Sigmoid colon (tissue), 7 donors: ENCODE measurements at places on chromosomes 7 and 10.

GRCh38 chr10:17209881-17210280 lies 8.4 kb upstream of the TRDMT1 start:
- DNase-seq = no peak
- H3K27ac ChIP-seq = no peak overlapping the region
- no peak overlapping the region for H3K4me3 ChIP-seq
- no peaks in the 10 kb centered on the region for H3K27me3 ChIP-seq
- no peaks in the 10 kb centered on the region for H3K4me1 ChIP-seq
- H3K36me3 ChIP-seq = no peaks in the 10 kb centered on the region

- H3K4me1 ChIP-seq = no peaks in the 10 kb centered on the region
- H3K36me3 ChIP-seq = no peaks in the 10 kb centered on the region
- no peaks in the 10 kb centered on the region for H3K27me3 ChIP-seq
- no peak for DNase-seq
These were observed 48.1 kb downstream of the WIPF3 start for GRCh38 chr7:29854257-29854938.

DNA sequence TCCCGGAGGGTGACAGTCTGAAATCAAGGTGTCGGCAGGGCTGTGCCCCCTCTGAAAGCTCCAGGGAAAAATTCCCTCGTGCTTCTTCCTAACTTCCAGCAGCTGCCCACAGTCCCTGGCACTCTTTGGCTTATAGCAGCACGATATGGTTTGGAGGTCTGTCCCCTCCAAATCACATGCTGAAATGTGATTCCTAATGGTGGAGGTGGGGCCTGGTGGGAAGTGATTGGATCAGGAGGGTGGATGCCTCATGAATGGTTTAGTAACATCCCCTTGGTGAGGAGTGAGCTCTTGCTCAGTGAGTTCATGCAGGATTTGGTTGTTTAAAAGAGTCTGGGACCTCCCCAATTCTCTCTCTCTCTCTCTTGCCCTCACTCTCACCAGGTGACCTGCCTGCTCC lies 51.1 kb downstream of the GPAM start:
- no peak overlapping the region for H3K4me3 ChIP-seq
- H3K36me3 ChIP-seq = no peaks in the 10 kb centered on the region
- H3K4me1 ChIP-seq = no peaks in the 10 kb centered on the region
- no peaks in the 10 kb centered on the region for H3K27me3 ChIP-seq
- no peak for DNase-seq
- H3K27ac ChIP-seq = no peak overlapping the region

GRCh38 chr7:139634087-139634486 lies 110.6 kb downstream of the CLEC2L start:
- no peaks in the 10 kb centered on the region for H3K27me3 ChIP-seq
- H3K27ac ChIP-seq = no peak overlapping the region
- H3K4me3 ChIP-seq = no peak overlapping the region
- H3K4me1 ChIP-seq = no peaks in the 10 kb centered on the region
- no peak for DNase-seq

DNA sequence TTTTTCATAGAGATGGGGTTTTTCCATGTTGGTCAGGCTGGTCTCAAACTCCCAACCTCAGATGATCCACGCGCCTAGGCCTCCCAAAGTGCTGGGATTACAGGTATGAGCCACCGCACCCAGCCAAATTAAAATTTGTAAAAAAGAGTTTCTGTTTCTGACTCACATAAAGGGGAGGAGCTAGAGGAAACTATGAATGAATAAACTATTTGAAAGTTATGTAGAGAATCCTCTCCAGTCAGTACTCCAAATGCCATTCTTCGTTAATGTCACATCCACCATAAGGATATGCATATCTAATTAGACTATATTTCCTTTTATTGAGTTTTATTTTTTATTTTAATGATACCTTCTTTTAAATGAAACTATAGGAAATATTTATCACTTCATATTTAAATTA lies 52.6 kb downstream of the MBL2 start:
- H3K27me3 ChIP-seq = no peaks in the 10 kb centered on the region
- H3K4me1 ChIP-seq = no peaks in the 10 kb centered on the region
- H3K4me3 ChIP-seq = no peak overlapping the region
- no peak overlapping the region for H3K27ac ChIP-seq
- DNase-seq = no peak

- H3K4me1 ChIP-seq = peaks cover 23% of the 10 kb centered on the region
- H3K36me3 ChIP-seq = no peaks in the 10 kb centered on the region
- no peak overlapping the region for H3K4me3 ChIP-seq
- H3K27me3 ChIP-seq = no peaks in the 10 kb centered on the region
- no peak overlapping the region for H3K27ac ChIP-seq
- DNase-seq = no peak
These were observed 362.8 kb downstream of the INHBA start for GRCh38 chr7:41339913-41340676.

DNA sequence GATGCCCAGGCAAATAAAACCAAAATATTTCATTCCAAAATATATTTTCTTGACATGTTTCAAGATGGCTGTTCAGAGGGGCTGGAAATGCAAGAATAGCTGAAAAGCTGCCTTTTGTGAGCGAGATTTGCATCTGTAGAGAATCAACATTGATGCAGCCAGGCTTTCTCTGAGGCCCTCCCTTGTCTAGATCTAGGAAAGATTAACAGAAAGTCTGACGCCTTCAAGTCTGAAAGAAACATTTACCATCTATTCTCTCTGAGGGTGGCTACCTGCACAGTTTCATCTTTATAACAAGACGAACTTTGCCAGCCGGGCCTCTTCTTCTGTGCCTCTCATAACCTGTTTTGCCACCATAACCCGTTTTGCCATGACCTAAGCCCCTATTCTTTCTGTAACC lies 170.2 kb downstream of the AKR1D1 start:
- no peak for DNase-seq
- H3K4me3 ChIP-seq = no peak overlapping the region
- no peaks in the 10 kb centered on the region for H3K27me3 ChIP-seq
- H3K27ac ChIP-seq = no peak overlapping the region
- no peaks in the 10 kb centered on the region for H3K4me1 ChIP-seq

DNA sequence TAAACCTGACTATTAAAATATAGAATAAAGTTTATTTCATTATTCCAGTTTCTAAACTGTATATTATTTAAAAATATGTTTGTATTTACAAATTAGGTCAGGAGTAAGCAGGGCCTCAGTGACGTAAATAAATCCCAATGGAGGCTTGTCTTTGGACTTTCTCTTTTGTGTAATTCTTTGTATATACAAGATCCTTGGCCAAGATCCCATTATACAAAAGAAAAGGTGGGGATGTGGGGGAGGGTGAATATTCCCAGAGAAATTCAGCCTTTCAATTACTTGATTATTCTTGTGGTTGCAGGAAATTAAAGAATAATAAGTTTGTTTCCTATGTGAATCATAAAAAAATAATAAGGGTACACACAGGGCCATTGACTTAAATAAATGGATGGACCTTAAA lies 178.7 kb upstream of the PRPS1L1 start:
- no peak overlapping the region for H3K4me3 ChIP-seq
- DNase-seq = no peak
- H3K36me3 ChIP-seq = no peaks in the 10 kb centered on the region
- H3K27ac ChIP-seq = no peak overlapping the region

DNA sequence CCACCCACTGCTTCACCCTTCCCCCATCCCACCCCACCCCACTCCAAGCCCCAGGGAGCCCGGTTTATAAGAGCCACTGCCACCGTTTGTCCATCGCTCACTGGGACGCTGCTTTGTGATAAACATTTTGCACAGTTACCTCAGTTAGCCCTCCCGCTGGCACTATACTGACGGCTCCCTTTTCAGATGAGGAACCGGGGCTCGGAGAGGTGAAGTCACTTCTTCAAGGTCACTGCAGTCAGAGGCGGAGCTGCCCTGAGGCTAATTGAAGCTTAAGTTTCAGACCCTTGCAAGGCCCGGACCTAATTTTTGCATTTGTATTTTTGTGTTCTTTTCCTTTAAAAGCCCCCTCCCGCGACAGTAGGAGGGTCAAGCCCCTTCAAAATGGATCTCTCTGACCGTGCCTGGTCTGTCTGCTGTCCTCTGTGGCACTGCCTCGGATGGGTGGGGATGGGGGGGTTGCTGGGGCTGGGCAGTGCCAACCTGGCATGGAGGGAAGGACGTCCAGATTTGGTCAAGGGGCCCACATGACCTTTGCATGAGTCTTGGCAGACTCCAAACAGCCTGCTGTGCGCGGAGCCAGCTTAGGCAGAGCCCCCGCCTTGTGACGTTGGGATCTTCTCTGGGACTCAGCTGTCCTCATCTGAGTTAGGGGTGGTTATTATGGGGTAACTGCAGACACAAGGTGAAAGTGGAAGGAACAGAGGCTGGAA lies 17.7 kb upstream of the NODAL start:
- H3K4me3 ChIP-seq = peak overlapping the region; percentile 49
- peak overlapping the region; percentile 86 for H3K27ac ChIP-seq
- H3K4me1 ChIP-seq = peaks cover 35% of the 10 kb centered on the region
- DNase-seq = peak; percentile 84

GRCh38 chr10:118753331-118754228 lies 1.2 kb downstream of the CACUL1 start:
- peak overlapping the region; percentile 91 for H3K4me3 ChIP-seq
- H3K36me3 ChIP-seq = no peaks in the 10 kb centered on the region
- H3K27me3 ChIP-seq = no peaks in the 10 kb centered on the region
- DNase-seq = no peak
- peaks cover 27% of the 10 kb centered on the region for H3K4me1 ChIP-seq

DNA sequence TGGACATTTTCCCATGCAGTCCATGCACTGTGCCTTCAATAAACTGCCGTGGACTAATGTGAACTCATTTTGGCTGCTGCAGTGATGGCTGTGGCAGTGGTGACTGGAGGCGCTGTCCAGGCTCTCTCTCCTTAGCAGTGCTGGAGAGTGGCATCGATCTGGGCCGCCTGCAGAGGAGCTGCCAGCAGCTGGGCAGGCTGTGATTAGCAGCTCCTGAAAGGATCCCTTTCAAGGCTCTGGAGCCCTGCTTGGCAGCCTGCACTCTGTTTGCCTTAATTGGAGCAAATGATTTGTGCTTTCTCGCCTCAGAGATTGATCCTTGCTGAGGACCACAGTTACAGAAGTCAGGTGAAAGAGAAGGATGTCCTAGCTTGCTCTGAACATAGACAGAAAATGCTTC lies 130.1 kb upstream of the VWC2 start:
- H3K4me1 ChIP-seq = no peaks in the 10 kb centered on the region
- no peak overlapping the region for H3K27ac ChIP-seq
- no peaks in the 10 kb centered on the region for H3K36me3 ChIP-seq
- H3K4me3 ChIP-seq = no peak overlapping the region
- DNase-seq = no peak

- H3K4me1 ChIP-seq = peaks cover 80% of the 10 kb centered on the region
- peak overlapping the region; percentile 90 for H3K4me3 ChIP-seq
- peak; percentile 84 for DNase-seq
- peaks cover 23% of the 10 kb centered on the region for H3K36me3 ChIP-seq
These were observed 2.0 kb downstream of the FLNC start for GRCh38 chr7:128831994-128832879.

DNA sequence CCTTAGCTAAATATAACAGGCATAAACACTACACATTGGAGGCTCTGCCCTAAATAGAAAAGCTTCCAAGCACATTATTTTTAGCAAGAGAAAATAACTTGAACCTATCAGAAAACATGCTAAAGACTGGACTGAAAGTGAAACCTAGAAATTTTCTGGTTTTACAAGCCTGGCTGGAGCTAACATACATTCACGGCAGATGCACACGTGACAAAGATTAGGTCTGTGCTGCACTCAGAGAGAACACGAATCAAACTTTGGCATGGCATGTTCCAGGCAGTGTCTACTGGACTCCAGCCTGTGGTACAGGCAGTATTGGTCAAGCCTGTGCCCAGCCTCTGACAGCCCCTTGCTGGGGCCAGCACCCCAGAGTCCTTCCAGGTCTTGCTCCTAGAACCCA lies 94.1 kb upstream of the PCBD1 start:
- no peak overlapping the region for H3K4me3 ChIP-seq
- H3K4me1 ChIP-seq = no peaks in the 10 kb centered on the region

DNA sequence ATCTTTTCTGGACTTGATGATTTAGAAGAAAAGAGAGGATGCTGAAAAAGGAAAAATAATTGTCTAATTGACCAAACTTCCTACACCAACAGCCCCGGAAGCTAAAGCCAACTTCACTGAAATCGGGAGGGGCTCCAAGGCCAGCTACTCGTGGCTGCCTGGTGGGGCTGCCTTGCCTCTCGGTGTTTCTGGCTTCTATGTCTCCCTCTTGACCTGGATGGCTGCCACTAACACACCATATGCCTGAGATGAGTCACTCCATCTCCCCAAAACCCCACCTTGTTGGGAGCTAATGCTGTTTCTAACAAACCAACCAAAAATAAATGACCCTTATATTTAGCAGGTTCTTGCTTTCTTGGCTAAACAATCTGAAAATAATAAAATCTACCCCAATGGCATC lies 87.6 kb upstream of the AFAP1L2 start:
- DNase-seq = no peak
- H3K4me1 ChIP-seq = peaks cover 14% of the 10 kb centered on the region
- H3K36me3 ChIP-seq = no peaks in the 10 kb centered on the region
- no peak overlapping the region for H3K4me3 ChIP-seq

DNA sequence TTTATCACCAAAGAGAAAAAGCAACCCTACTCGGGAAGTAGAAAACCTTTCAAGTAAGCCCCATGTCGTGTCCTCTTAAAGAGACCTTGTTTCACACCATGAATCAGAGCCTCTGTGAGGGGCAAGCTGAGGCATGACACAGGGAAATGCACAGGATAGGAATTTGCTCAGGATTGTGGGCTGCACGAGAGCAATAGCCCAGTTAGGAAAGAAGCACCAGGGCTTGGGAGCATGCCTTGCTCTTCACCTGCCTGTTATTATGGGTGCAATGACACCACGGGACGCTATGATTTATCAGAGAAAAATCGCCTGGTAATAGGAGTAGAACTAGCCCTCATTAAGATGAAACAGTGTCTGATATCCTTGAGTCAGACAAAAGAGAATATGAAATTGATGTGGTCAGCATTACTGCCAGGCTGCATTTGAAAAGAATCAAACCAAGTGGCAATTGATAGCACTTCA lies 562.9 kb upstream of the NRP1 start:
- H3K36me3 ChIP-seq = no peaks in the 10 kb centered on the region
- peaks cover 4% of the 10 kb centered on the region for H3K4me1 ChIP-seq
- no peak overlapping the region for H3K4me3 ChIP-seq
- DNase-seq = no peak
- no peaks in the 10 kb centered on the region for H3K27me3 ChIP-seq

DNA sequence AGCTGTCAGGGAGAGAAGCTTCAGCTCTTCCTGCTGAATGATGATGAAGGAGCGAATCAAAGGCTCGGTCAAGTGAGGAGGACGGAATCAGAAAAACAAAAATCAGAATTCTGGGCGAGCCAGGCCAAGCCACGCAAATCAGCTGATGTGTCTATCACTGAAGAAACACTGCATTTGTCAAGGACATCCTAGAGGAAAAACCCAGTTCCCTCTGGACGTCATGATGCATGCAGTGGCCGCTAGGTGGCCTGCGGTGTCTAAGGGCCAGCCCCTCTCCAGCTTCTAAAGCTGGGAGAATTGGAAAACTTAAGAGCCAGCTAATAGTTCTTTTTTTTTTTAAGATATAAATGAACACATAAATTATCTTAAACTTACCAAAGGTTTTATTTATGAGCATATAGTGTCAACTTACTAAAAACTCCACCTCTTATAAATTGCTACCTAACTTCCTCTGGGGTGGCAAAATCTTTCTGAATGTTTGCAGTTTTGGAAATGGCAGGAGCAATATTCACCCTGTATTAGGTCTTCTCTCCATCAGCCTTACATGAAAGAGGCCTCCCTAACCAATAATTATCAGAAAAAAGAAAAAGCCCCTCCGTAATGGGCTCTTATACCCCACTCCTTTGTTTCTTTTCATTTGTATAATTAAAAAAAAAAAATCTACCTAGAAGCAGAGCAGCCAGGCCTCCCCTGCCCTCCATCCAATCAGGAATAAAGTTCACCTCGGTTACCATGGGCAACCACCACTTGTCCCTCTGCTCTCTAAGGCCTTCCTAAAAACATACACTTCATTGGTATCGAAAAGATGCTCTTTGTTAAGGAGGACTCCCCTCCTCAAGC lies 186.8 kb downstream of the USP6NL start:
- no peak overlapping the region for H3K27ac ChIP-seq
- H3K4me3 ChIP-seq = no peak overlapping the region
- H3K27me3 ChIP-seq = no peaks in the 10 kb centered on the region
